ENCODE measurements at places on chromosomes 3 and 15. TPM values are rescaled to one million over a fixed set of nuclear protein-coding genes. Genes with fewer than 3 reads are reported as not detected.
A peak's percentile ranks its signal among the peaks of the same experiment; 100 is the strongest.

GRCh38 chr15:88208396-88208795 lies 48.1 kb downstream of the NTRK3 start:
- DNase-seq: no peak

GRCh38 chr3:39438880-39439279 lies 28.6 kb upstream of the MOBP start:
- no peak for DNase-seq

DNA sequence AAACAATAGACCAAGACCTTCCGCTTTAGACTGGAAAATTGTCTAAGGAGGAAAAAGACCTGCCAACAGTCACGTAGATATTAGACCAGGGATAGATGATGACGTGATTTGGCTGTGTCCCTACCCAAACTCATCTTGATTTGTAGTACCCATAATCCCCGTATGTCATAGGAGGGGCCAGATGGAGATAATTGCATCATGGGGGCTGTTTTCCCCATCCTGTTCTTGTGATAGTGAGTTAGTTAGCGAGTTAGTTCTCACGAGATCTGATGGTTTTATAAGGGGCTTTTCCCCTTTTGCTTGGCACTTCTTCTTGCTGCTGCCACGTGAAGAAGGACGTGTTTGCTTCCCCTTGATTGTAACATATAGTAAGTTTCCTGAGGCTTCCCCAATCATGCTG lies 31.7 kb upstream of the SUCLG2 start:
- DNase-seq: no peak

DNA sequence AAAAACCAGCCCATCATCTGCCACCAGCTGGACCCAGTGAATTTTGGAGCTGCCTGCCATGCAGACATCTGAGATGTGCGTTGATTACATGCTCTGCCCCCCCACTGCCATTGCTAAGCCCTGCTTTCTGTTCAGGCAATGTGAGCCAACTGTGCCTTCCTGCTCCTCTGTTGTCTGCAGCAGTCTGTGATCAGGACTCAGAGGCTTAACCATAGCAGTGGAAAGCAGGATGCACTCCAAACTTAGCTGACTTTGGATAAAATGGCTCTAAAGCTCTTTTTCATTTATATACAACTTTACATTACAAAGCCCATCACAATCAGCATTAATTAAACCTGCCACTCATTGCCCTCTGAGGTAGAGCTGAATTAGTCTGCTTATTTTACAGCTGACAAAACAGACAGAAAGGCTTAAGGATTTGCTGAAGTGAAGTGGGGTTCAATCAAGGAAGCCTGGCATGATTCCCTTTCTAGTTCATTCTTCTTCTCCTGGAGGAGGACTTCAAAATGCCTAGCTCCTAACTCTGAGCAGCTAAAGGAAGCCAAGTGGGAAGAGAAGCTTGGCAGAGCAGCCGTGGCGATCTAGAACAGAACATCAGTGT lies 15.7 kb upstream of the RPS27L start:
- DNase-seq: no peak

Gene SPSB4
- 0.36 TPM for total RNA-seq

Gene CAV3
- not detected for total RNA-seq

- DNase-seq: no peak
Observed at GRCh38 chr3:123385001-123385401, 63.9 kb downstream of the ADCY5 start.

- DNase-seq: no peak
Observed at GRCh38 chr3:153093629-153094028, 68.4 kb upstream of the RAP2B start.

DNA sequence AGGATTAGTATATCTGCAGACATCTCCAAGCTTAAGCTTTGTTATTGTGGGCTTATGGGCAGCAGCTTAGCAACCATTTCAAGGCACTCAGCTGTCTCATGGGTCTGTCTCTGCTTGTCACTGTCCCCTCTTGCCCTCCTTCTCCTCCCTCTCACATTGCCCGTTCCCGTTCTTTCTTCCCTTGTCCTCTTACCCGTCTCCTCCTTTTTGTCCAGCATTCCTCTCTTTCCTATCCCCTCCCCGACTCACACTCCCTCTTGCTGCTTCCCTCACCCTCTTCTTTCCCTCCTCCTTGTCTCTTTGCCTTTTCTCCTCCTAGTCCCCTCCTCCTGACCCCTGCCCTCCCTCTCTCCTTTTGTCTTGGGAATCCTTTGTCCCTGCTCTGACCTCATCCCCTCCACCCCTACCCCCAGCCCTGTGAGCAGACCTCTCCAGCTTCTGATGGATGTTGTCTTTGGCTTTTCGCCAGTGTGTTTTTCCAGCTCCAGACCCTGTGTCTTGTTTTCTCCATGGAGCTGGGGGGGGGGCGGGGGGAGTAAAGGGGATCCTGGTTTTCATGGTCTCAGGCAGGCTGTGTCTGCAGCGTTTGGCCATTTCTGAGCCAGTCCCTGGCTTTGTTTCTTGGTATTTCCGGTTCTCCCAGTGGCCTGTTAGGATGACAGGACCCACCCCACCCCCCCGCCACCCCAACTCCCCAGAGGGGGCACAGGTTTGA lies 47.9 kb upstream of the TRAK1 start:
- no peak for DNase-seq

DNA sequence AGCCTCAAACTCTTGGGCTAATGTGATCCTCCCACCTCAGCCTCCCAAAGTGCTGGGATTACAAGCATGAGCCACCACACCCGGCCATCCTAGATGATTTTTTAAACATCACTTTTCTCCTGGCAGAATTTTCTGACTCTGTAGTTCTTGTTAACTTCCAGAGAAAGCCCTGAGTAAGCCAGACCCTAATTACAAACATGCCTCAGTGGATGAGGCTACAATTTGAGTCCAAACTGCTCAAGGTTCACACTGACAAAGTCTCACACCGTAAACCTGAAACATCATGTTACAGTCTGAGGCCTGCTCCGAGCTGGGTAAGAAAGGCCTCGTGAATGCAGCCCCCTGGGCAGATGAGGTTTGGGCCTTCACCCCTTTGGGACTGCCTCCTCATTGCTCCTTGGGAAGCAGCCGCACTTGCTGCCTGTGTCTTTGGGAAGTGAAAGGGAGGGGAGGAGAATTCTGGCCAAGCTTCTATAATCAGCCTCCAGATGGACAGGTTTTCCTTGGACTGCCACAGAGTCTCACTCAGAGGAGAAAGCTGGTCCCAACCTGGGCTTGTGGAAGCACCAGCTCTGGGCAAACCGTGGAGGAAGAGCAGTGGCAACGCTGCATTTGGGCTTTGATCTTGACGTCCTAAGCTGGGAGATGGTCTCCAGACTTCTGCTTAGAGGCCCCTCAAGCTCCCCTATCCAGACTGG lies 46.0 kb downstream of the CA12 start:
- DNase-seq: no peak

DNA sequence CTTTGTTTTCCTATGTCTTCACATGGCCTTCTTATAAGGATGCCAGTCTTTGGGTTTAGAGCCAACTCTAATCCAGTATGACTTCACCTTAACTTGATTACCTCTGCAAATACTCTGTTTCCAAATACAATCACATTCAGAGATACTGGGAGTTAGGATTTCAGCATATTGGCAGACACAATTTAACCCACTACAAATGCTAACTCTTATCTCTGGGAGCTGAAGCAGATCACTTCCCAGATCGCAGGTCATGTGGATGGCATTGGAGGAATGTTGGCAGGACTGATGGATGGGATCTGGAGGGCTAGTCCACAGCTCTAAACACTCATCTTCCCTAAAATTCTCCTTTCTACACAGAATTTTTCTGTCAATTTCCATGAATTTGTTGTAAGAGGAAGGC lies 46.2 kb upstream of the ADGRG7 start:
- no peak for DNase-seq

DNA sequence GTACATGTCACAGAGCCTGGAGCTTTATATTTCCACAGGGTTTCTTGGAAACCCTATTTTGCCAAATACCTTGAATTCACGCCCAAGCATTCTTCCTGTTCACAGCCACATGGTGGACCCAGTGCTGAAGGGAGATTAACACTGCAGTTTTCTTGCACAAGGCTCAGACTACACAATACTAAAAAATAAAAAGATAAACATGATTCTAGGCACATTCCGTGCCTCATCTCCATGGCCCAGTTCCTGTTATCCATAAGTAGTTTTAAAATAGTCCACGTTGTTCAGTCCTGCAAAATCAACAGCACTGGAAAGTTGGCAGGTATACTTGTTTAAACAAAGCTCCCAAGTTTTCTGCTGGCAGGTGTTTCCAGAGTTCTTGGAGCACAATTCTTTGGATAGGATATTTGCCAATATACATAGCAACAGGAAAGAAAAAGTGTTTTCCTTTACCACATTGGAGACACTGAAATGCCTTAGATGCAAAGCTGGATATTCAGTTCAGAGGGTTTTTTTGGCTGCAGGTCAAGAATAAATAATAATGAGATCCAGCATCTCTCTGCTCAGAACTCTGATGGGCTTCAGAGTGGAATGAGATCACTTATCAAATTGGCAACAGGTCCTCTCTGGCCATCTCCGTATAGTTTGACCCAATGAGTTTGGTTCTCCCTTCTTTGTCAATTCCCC lies 88.1 kb upstream of the TGFBR2 start:
- DNase-seq: no peak

GRCh38 chr3:168040607-168041208 lies 55.0 kb downstream of the GOLIM4 start:
- no peak for DNase-seq

GRCh38 chr3:125151442-125151817 lies 61.1 kb downstream of the SLC12A8 start:
- no peak for DNase-seq

GRCh38 chr3:123015596-123015995 lies 12.0 kb downstream of the SEMA5B start:
- no peak for DNase-seq

Gene TM4SF1
- total RNA-seq: 149 TPM

DNA sequence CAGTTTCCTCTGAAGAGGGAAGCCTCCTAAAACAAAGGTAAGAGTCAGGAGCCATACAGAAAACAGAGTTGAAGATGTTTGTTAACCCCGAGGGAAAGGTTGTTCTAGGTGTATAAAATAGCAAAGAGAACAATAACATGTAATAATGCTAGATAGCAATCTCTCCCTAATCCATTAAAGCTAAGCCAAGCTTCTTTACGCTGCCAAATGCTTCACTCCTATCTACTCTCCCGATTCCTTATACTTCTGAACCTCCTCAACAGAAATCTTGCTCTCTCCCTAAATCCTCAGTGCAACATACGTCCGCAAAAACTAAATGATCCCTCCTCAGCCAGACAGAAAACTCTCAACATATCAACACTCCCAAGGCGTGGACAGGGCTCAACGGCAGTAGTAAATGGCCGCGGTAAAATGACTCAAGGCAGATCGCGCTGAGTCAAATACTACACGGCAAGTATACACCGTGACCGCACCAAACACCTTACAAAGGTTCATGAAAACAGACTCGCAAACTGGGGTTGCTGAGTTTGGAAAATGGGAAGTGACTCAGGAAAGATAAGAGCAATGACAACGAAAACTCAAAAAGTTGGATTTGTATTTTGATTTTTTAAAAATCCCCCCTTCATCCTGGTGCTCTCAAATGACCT lies 682 bp downstream of the CLDND1 start:
- peak; percentile 58 for DNase-seq

DNA sequence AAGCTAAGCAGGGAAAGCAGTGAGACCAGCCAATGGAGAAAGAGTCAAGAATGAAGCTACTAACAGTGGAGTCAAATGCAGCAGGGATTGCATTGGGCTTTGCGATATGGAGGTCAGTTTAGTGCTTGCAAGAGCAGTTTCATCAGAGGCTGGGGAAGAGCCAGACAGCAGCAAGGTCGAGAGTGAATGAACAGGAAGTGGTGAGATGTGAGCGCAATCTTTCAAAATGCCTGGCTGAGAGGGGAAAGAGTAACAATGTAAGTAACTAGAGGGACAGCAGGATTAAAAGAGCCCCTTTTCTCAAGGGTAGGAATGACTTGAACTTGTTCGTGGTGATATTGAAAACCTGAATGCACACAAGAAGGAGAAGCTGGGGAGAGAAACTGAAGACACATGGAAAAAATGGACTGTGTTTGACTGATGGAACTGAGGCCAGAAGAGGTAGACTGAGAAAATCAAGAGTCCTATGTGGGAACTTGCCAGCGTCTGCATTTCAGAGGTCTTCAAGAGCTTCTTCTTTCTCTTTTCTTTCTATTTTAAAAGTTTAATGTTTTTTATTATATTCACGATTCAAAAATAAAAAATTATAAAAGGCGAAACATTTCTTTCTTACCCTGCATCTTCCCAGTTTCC lies 30.6 kb upstream of the GPR160 start:
- no peak for DNase-seq

DNA sequence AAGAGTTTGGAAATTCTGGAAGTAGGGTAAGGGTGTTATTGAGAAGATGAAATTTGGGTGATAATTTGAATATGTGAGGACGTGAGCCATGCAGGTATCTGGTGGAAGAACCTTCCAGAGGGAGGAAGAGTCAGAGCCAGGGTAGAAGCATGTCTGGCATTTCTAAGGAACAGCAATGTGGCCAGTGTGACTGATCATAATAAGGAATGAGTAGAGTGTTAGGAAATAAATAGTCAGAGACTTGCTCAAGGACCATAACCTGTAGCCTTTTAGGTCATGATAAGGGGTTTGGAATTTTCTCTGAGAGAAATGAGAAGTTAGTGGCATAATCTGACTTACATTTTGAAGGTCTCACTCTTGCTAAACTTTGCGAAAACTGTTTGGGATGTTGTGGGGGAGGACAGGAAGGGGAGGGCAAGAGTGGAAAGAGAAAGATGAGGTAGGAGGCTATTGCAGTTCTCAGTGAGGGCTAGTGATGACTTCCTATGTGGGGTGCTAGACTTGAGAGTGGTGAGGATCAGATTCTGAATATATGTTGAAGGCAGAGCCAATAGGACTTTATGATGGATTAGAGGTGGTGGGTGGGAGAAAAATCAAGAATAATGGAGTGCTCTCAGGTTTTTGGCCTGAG lies 568.3 kb downstream of the AGBL1 start:
- DNase-seq: no peak

Gene SLC12A1
- total RNA-seq: not detected

DNA sequence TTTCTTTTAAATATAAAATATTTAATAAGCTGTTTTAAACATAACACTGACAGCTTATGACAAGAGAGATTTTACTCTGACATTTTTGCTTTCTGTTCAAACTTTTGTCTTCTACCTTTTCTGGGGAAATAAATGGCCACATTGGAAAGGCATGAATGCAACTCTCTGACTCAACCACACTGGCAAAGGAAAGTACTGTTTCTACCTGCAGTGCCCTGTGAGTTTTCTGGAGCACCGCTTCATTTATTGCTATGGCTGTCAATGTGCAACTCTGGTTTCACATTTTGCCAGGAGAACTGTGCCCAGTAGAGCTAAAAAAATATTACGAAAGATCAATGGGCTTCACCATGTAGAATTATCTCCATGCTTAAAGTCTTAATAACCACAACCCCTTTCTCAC lies 15.1 kb downstream of the PDZRN3 start:
- DNase-seq: no peak

- DNase-seq: no peak
Observed at GRCh38 chr3:79005084-79005483, 762.7 kb downstream of the ROBO1 start.

Gene KCNAB1
- total RNA-seq: 6.2 TPM

Gene EEFSEC
- total RNA-seq: 14.8 TPM

DNA sequence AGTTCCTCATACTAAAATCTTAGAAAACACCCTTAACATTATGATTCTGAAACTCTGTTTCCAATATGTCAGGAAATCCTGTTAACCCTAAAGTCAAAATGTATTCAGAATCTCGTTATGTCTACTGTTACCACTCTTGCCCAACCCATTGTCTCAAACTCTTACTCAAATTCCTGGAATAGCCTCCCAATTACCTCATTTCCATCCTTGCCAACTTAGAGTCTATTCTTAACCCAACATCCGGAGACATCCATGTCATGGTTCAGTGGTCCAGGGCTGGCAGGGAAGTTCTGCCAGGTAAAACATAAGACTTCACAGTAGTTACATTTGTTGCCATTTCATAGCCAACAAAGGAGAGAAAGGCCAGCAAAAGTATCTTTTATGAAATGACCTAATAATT lies 593.9 kb downstream of the PYDC2 start:
- DNase-seq: no peak

Gene HOMER2
- total RNA-seq: 13.2 TPM
